ENCODE measurements at places on chromosomes 11 and 22. TPM values are rescaled to one million over a fixed set of nuclear protein-coding genes. Genes with fewer than 3 reads are reported as not detected.

DNA sequence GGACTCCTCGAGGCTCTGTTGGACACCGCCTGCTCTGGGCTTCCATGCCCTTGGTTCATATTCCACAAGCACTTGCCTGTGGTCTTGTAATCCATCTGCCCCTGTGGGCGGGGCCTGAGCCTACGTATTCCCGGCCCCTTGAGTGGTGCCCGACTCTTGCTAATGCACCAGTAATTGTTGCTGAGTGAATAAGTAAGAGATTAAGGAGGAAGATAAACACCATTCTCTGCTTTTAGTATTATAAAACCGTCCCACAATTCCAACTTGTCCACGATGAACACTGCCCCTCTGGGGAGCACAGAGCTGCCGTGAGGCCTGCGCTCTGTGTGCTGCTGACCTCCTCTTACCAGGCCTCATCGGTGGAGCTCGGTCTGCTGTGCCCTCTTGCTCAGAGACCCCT lies 50.3 kb downstream of the MICAL2 start:
- DNase-seq = no peak

DNA sequence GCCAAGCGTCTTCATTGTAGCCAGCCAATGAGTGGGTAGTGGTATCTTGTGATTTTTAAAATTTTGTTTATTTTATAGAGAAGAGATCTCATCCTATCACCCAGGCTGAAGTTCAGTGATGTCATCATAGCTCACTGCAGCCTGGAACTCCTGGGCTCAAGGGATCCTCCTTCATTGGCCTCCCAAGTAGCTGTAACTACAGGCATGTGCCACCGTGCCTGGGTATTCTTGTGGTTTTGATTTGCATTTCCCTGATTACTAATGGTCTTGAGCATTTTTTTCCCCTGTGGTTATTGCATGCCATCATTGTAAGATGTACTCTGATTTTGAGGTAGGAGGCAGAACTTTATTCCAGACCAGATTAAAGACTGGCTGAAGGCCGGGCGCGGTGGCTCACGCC lies 2.4 kb upstream of the DENND6B start:
- no peak for DNase-seq

DNA sequence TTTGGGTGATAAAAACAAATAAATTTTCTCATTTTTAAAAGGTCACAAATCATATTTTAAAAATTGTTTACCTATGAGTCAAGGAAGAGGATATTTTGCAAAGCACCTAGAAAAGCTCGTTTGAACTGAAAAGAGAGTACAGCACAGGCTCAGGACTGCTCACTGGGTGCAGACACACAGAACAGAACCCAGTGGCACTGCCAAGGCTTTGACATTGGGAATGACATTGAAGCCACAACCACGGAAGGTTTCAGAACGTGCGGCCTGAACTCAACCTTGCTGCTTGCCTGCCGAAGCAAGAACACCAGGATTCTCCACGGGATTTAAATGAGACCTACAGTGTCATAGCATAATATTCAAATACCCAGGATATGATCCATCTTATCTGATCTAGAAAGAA lies 597.1 kb upstream of the B3GAT1 start:
- DNase-seq = no peak

DNA sequence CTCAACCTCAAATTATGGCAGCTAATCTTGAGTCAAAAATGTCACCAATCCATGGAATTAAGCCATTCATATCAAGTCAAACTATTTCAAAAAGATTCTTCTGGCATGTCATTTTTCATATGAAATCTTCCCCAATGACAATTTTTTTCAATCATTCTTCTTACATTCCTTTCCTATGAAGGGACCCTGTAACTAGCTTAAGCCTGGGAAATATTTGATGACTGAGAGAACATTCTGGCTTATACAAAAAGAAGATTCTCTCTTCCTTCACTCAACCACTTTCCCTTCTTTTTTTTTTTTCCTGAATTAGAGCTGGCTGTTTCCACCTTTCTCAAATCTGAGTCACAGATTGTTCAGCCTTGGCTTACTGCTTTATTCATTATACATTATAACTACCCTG lies 903.7 kb downstream of the FAM181B start:
- no peak for DNase-seq

- no peak for DNase-seq
These were observed 22.7 kb upstream of the ALX4 start for GRCh38 chr11:44332665-44333064.

DNA sequence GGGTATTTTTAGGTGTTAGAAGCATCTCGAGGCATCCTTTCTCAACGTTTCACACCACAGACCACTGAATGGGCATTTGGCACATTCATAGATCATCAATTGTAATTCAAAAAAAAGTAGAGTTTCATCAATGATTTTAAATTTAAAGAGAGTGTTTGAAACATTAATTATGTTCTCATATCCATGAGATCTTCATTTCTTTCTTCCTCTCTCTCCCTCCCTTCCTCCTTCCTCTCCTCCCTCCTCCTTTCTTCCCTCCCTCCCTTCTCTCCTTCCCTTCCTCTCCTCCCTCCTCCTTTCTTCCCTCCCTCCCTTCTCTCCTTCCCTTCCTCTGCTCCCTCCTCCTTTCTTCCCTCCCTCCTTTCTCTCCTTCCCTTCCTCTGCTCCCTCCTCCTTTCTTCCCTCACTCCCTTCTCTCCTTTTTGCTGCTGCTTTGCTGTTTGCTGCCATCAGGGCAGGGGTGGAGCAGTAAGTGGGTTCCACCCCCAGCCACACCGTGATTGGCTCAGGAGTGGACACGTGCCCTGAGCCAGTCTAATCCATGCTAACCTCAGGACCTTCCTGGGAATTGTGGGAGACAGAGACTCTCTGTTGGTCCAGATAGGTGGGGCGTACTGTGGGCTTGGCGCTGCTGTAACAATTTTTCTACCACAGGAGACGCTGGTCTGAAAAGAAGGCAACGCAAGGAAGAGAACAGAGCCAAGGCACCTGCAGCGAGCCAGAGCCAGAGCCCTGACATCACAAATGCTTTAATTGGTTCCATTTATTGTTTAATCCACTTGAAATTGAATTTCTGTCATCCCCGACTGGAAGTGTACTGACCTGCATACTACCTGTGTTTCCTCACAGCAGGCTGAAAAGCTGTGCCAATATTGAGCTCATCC lies 33.7 kb upstream of the APOBEC3A start:
- no peak for DNase-seq

DNA sequence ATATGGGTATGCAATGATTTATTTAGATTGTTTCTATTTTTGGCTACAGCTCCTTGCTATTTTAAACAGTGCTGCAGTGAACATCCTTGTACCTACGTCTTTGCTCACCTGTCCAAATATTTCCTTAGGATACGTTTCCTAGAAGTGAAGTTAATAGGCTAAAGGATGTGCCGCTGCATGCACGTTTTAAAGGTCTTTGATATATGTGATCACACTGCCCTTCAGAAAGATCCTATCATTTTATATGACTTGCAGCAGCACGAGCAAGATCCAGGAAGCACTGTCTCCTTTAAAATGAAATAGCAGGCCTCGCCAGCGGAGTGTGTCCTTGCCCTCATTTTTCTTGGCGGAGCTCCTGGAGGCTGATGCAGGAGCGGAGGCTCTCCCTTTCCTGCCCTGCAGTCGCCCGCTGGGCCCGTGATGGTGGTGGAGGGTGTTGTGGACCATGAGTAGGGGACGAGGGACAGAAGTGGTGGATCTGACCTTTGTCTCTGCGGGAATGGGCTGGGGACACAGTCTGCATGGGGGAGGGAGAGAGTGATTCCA lies 19.4 kb downstream of the RPS6KA4 start:
- no peak for DNase-seq

- no peak for DNase-seq
These were observed 6.6 kb upstream of the MS4A12 start for GRCh38 chr11:60485987-60486386.

- no peak for DNase-seq
These were observed 38.8 kb upstream of the CHRNA10 start for GRCh38 chr11:3709977-3710376.

DNA sequence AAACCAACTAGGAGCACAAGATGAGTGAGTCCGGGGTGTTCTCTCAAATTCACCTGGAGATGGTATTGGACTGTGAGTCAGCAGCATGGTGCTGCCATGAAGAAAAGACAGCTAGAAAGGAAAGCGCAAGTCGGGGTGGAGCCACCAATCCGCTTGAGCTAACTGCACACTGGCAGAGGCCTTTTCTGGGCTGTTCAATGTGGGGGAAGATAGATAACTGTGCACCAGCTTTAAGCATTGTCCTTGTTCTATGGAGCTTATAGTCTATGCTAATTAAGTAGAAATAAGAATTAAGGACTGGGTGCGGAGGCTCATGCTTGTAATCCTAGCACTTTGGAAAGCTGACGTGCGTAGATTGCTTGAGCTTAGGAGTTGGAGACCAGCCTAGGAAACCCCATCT lies 21.9 kb upstream of the SORL1-AS1 start:
- DNase-seq = no peak

DNA sequence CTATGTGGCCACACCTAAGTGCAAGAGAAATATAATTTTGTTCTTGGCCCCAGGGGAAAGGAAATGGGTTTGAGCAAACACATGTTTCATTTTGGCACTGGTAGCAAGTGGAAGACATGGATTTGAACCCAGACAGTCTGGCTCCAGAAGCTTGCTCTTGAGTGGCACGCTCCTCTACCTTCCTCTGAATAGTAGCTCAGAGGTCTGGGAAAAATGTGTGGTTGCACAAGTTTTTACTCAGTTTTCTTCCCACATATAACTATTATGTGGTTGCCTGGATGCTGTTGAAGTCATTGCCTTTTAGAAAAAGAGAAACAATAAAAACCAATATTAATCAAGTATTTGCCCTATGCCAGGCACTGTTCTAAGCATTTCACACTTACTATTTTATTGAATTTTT lies 16.3 kb downstream of the PARVA start:
- no peak for DNase-seq

DNA sequence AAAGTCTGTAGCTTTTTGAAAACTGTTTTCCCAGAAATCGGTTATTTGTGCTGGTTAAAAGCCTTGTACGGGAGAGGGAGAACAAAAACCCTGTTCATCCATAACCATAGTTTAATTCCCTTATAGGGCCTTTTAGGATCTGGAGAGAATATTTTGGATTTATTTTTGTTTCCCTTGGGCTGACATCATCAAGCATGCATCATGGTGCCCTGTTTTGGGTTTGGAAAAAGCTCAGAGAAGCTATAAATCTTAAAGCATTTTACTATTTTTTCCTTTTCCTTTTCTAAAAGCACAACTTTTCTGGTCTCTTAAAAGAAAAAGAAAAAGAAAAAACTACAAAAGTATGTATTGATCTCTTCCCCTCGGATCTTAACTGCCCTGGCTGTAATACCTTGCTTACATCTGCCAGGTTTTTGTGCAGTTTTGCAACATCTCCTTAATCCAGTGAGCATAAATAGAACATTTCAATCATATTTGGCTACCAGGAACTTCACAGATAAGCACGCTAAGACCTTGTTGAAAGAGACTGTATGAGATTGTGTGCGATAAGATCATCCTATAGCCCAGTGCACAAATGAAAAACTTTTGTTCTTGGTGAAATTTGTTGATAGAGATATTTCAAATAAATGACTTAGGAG lies 88.0 kb downstream of the ZBTB16 start:
- no peak for DNase-seq

- no peak for DNase-seq
These were observed 73.2 kb downstream of the CCDC81 start for GRCh38 chr11:86447763-86448480.

GRCh38 chr11:104570078-104570701 lies 328.1 kb downstream of the CASP12 start:
- no peak for DNase-seq

DNA sequence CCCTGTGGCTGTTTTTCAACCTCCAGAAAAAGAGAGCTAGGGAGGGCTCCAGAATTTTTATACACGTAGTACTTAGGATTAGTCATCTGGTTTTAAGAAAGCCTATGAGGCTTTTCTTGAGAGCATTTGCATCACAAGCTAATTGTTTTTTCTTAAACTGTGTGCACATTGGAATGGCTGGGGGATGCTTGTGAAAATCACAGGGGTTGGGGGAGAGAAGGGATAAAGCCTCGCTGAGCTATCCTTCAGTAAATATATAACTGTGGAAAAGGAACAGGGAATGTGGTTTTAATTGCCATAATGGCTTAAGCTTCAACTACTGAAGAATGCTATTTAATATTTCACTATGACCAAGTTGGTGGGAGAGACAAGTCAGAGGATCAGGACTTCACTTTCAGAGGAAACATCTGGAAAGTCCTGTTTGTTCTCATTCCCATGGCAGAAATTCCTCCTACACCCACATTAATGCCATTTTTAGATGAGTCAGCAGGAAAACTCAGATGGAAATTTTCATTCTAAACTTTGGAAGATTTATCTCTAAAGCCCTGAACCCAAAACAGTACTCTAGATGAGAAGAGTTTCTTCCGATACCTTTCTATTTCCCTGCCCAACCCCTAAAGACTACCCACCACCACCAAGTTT lies 591.3 kb downstream of the LRRC4C start:
- DNase-seq = no peak

Gene NLRP6
- total RNA-seq = 0.26 TPM

Gene KRTAP5-11
- not detected for total RNA-seq

Gene IRAG1
- not detected for total RNA-seq

Gene EHD1
- total RNA-seq = 202 TPM

Gene F2
- 0.17 TPM for total RNA-seq

Gene KRTAP5-5
- total RNA-seq = not detected

Gene GSTT2B
- not detected for total RNA-seq

Gene TUB
- total RNA-seq = not detected

Gene PHETA2
- 1.5 TPM for total RNA-seq

Gene OR51S1
- not detected for total RNA-seq

Gene RASSF10
- total RNA-seq = not detected

All from natural killer cell treated with Interleukin-12 subunit alpha and Interleukin-12 subunit beta and Interleukin-15 and Interleukin-18, amount 100 ng/mL, for 72 hours (primary cell).